H9 (cell line): ENCODE measurements at places on chromosomes 3 and 15. TPM values are rescaled to one million over a fixed set of nuclear protein-coding genes. Genes with fewer than 3 reads are reported as not detected.
A peak's percentile ranks its signal among the peaks of the same experiment; 100 is the strongest.

The CRYGS gene
- total RNA-seq = 0.83 and 1.0 TPM in 2 replicates

The CSPG5 gene
- total RNA-seq = 5.4 and 5.7 TPM in 2 replicates

The RFT1 gene
- 24.1 and 26.2 TPM in 2 replicates for total RNA-seq

The GOLGA8T gene
- 0.53 TPM in 1 of 2 replicates, not detected in the other for total RNA-seq

GRCh38 chr3:156812521-156813335, 13.4 kb upstream of the LEKR1 start:
- no peak for DNase-seq

GRCh38 chr3:13648060-13649001, 99.4 kb downstream of the FBLN2 start:
- peak; percentile 95 for DNase-seq

DNA sequence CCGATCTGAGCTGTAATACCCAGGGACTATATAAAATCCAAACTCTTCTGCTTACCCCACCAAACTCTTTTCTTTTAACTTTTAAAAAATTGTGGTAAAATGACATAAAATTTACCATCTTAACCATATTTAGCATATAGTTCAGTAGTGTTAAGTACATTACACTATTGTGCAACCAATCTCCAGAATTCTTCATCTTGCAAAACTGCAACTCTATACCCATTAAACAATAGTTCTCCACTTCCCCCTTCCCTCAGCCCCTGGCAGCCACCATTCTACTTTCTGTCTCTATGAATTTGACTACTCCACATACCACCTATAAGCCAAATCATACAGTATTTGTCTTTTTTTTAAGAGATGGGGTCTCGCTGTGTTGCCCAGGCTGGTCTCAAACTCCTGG, 38.7 kb downstream of the SENP8 start:
- DNase-seq = no peak

DNA sequence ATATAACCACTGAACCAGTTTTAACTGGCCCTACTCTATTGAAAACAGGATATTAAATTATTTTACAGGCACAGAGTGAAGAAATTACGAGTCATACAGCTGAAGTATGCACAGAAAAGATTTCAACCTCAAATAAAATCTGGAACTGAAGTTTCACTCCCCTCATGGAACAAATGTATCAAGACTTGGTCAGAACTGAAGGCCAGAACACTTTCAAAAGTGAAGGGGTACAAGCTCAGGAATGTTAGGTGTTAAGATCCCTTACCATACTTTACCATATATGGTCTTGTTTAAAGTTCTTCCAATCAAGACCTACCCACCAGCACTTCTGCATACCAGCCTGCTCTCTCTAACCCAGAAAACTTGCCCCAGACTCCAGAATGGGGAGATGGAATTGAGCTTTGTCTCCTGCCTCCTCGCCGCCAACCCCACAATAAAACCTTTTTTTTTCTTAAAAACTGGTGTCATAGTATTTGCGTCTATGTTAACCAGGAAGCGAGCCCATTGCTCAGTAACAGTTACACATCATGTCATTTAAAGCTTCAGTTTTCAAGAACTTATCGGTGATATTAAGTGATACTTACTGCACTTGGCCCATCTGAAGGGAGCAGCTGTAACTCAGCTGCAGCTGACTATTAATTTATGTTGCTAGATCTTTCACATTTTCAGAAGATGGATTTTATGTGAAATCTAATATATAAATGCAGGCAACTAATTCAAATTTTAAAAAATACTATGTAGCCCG, 59.9 kb downstream of the OXSM start:
- DNase-seq = no peak

- DNase-seq = no peak
Observed at GRCh38 chr3:104519068-104519467, 847.6 kb upstream of the ALCAM start.

DNA sequence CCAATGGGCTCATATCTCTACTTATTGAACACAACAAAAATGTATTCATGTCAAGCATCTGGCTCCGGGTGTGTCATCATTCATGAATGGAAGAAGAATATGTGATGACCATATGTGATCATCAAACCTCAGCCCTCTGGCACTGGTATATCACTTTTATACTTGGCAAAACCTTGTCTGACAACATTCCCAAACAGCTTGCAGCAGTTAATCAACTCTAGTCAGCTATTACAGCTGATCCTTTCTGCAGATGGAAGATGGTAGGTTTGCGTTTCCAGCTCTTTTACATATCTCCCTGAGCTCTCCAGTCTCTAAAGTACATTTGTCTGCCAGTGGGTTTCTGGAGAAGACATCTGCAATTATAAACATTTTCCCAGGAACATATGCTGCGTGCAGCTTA, 6.6 kb downstream of the PLSCR5 start:
- DNase-seq = no peak

- no peak for DNase-seq
Observed at GRCh38 chr15:76932135-76932966, 802 bp downstream of the RCN2 start.

DNA sequence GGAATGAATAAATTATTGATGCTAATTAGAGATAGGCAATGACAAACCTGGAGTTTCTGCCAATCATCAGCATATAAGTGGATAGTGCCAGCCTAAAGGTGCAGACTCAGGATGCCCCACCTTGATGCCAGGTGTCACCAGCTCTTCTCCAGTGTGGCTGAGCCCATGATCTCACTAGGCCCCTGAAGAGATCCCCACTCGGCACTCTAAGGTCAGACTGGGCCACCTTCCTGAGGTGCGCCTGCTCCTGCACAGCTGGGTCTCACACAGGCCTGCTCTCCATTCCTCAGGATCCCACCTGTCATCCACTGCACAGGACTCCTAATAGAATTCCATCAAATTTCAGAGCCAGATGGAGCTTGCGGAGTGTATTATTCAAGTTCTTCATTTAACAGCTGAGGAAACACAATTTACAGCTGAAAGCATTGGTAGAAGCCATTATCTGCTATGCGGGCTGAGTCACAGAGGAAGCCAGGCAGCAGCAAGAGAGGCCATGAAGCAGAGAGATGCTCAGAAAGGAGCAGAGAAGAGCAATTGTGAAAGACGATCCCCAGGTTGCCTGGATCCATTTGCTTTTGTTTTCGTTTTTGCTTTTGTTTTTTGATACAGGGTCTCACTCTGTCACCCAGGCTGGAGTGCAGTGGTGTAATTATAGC, 25.1 kb upstream of the FSTL1 start:
- DNase-seq = no peak

GRCh38 chr15:59306520-59307164, 66.0 kb downstream of the MYO1E start:
- no peak for DNase-seq

DNA sequence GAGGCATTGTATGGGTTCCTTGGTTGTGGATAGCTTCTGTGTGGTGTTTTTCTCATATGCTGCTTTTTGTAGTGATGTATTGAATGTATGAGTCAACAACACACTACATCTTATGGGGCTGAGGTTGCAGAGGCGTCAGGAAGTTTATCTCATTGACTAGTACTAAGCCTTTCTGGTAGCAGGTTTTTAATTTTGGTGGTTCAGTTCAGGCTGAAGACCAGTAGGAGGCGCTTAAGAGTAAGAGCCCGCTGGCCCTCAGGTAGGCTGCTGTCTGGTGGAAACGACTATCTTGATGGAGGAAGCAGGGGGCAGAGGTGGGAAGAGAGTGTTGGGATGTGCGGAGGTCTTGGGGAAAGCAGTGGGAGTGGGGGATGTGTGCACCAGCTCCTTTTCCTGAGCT, 62.4 kb downstream of the RTP4 start:
- no peak for DNase-seq
